ENCODE measurements at places on chromosomes 3 and 15. TPM values are rescaled to one million over a fixed set of nuclear protein-coding genes. Genes with fewer than 3 reads are reported as not detected.
A peak's percentile ranks its signal among the peaks of the same experiment; 100 is the strongest.

Gene LYSMD2
- total RNA-seq: 17.6 TPM

Gene PLA1A
- not detected for total RNA-seq

Gene PLXNB1
- 4.1 TPM for total RNA-seq

Gene GABRR3
- not detected for total RNA-seq

Gene TMEM44
- total RNA-seq: 0.87 TPM

Gene RPS17
- total RNA-seq: 2,730 TPM

Gene GOLGA8B
- total RNA-seq: 475 TPM

Gene ISLR2
- not detected for total RNA-seq

- peaks cover 11% of the 10 kb centered on the region for H3K4me1 ChIP-seq
- H3K36me3 ChIP-seq: no peaks in the 10 kb centered on the region
- peak overlapping the region; percentile 96 for H3K4me3 ChIP-seq
These were observed 503 bp downstream of the HLTF start for GRCh38 chr3:149085828-149086231.

GRCh38 chr15:28133281-28133680, 34.2 kb upstream of the OCA2 start:
- H3K27ac ChIP-seq: no peak overlapping the region
- no peak overlapping the region for H3K4me3 ChIP-seq
- no peak for DNase-seq
- H3K36me3 ChIP-seq: peaks cover 4% of the 10 kb centered on the region
- no peaks in the 10 kb centered on the region for H3K27me3 ChIP-seq

GRCh38 chr3:159928666-159929065, 60.0 kb upstream of the IL12A start:
- H3K36me3 ChIP-seq: peaks cover 2% of the 10 kb centered on the region
- H3K4me1 ChIP-seq: no peaks in the 10 kb centered on the region
- H3K27ac ChIP-seq: no peak overlapping the region
- DNase-seq: no peak
- no peak overlapping the region for H3K4me3 ChIP-seq
- H3K27me3 ChIP-seq: no peaks in the 10 kb centered on the region

GRCh38 chr15:60074181-60074885, 70.2 kb downstream of the FOXB1 start:
- no peak overlapping the region for H3K27ac ChIP-seq
- H3K4me3 ChIP-seq: no peak overlapping the region
- H3K4me1 ChIP-seq: peaks cover 3% of the 10 kb centered on the region

DNA sequence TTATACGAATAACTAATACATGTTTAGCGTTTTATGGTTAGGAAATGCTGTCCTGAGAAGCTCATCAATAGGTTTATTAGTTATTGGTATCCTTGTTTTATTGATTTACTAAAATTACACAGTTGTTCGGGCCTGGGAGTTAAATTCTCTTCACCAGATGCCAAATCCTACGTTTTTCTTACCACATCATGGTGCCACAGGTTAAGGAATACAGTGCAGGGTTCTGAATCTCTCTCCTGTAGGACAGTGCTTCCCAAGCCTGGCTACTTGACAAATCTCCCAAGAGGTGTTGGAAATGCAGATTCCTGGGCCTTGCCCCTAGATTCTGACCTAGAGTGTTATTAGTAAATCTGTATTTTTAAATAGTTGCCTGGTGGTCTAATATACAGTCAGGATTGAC, 273.4 kb upstream of the LRRFIP2 start:
- no peak overlapping the region for H3K4me3 ChIP-seq
- H3K4me1 ChIP-seq: peaks cover 12% of the 10 kb centered on the region
- no peak overlapping the region for H3K27ac ChIP-seq
- no peak for DNase-seq

- peaks cover 7% of the 10 kb centered on the region for H3K4me1 ChIP-seq
- no peak overlapping the region for H3K27ac ChIP-seq
These were observed 22.4 kb downstream of the CYP11A1 start for GRCh38 chr15:74345051-74345450.

- peaks cover 6% of the 10 kb centered on the region for H3K27me3 ChIP-seq
- H3K36me3 ChIP-seq: peaks cover 10% of the 10 kb centered on the region
- DNase-seq: no peak
- H3K4me3 ChIP-seq: no peak overlapping the region
- peak overlapping the region; percentile 49 for H3K27ac ChIP-seq
- peaks cover 16% of the 10 kb centered on the region for H3K4me1 ChIP-seq
These were observed 12.3 kb downstream of the CPNE9 start for GRCh38 chr3:9715764-9716437.

- H3K27ac ChIP-seq: peak overlapping the region; percentile 56
- no peak overlapping the region for H3K4me3 ChIP-seq
- no peaks in the 10 kb centered on the region for H3K27me3 ChIP-seq
- H3K36me3 ChIP-seq: peaks cover 12% of the 10 kb centered on the region
- peaks cover 35% of the 10 kb centered on the region for H3K4me1 ChIP-seq
These were observed 43.5 kb downstream of the ABHD2 start for GRCh38 chr15:89131731-89132130.

DNA sequence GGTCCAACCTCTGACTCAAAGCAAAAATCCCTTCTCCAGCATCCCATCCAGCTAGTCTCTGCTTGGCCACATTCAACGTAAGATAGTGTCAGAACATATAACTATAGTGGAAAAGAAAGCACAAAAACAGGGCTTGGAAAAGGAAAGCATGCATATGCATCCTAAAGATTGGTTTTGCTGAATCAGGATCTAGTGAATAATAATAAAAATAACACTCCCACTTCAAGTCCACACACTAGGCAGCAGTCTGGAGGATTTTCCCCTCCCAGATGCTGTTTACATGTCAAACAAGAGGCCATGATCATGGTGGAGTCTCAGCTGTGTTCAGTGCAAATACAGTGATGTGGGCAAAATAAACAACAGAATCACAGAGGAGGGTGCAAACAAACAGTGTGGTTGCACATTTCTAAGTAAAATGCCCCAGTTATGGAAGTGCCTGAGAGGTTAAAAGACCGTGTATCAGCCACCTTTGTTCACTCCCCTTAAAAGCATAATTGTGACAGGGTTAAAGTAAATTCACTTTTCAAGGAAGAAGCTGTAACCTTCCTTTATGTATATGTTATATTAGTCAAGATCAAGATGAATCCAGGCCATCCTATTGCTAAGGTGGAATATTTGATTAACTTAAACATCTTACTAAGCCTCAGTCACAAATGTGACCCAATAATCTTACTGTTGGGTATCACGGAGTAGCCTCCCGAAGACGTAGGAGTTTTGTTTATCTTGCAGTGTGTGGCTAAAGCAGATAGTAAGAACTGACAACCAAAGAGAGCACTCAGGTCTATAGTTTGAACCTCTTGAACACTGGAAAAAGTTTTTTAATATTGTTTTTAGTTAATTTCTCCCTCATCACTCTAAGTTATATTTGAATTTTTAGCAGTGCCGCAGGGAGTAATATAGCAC, 424.5 kb downstream of the SOX2 start:
- no peak for DNase-seq
- H3K27me3 ChIP-seq: no peaks in the 10 kb centered on the region
- no peaks in the 10 kb centered on the region for H3K4me1 ChIP-seq

DNA sequence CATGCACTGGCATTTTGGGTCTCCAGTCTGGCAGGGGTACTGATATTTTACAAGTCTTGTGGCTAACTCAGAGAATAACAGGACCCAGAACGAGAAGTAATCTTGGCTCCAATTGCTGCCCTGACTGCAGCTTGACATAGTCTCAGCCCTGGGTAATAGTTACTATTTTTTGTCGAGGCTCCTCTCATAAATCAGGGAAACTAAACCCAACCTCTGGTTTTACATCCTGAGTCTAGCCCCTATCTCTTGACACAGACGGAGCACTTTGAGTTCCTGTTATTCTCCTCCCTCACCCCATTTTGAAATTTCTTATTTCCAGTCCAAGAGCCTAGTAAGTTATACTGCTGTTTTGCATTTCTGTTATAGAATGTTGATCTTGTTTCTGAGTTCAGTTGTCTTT, 276.1 kb upstream of the GOLIM4 start:
- H3K4me3 ChIP-seq: no peak overlapping the region
- no peaks in the 10 kb centered on the region for H3K27me3 ChIP-seq
- H3K27ac ChIP-seq: no peak overlapping the region

GRCh38 chr3:148004331-148004730, 595.2 kb downstream of the ZIC1 start:
- DNase-seq: no peak
- H3K36me3 ChIP-seq: no peaks in the 10 kb centered on the region
- no peaks in the 10 kb centered on the region for H3K4me1 ChIP-seq
- H3K27me3 ChIP-seq: no peaks in the 10 kb centered on the region
- H3K27ac ChIP-seq: no peak overlapping the region
- H3K4me3 ChIP-seq: no peak overlapping the region

- peaks cover 73% of the 10 kb centered on the region for H3K4me1 ChIP-seq
- DNase-seq: no peak
- no peaks in the 10 kb centered on the region for H3K36me3 ChIP-seq
- peak overlapping the region; percentile 100 for H3K27ac ChIP-seq
- H3K4me3 ChIP-seq: peak overlapping the region; percentile 88
These were observed 29.1 kb downstream of the SLC6A6 start for GRCh38 chr3:14431452-14431916.

DNA sequence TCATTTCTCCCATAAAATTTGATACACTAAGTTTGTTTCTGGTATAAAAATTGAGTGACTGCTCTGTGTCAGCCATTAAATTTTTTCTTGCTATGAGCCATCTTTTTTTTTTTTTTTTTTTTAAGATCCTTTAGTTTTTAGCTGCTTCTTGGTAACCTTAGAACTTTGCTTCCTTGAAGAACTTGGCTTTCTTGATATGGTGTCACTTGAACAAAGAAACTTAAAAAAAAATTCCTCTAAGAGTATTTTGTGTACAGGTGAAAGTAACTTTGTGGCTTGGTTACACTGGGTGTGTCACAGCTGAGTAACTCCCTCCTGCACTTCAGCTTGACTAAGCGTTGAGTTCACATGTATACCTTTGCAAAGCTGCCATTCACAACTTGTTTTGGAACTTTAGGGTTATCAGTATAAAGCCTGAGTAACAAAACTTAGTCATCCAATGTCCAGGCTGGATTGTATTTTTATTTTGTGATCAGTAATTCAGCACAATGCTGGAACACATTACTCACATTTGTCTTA, 6.5 kb downstream of the CHD2 start:
- H3K27ac ChIP-seq: peak overlapping the region; percentile 100
- no peaks in the 10 kb centered on the region for H3K27me3 ChIP-seq
- peak overlapping the region; percentile 97 for H3K4me3 ChIP-seq

- no peak overlapping the region for H3K27ac ChIP-seq
- H3K4me3 ChIP-seq: no peak overlapping the region
- no peaks in the 10 kb centered on the region for H3K36me3 ChIP-seq
- DNase-seq: no peak
These were observed 23.7 kb upstream of the C2CD4B start for GRCh38 chr15:62188744-62189143.

DNA sequence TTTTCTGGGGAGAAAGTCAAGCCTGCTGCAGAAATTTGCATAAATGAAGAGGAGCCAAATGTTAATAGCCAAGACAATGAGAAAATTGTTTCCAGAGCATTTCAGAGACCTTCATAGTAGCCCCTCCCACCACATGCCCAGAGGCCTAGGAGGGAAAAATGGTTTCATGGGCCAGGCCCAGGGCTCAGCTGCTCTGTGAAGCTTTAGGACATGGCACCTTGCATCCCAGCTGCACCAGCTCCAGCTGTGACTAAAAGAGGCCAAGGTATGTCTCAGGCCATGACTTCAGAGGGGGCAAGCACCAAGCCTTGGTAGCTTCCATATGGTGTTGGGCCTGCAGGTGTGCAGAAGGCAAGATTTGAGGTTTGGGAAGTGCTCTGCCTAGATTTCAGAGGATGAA, 258.8 kb upstream of the SATB1 start:
- no peak overlapping the region for H3K4me3 ChIP-seq
- H3K27me3 ChIP-seq: no peaks in the 10 kb centered on the region
- H3K4me1 ChIP-seq: peaks cover 14% of the 10 kb centered on the region
- peak overlapping the region; percentile 19 for H3K27ac ChIP-seq
- H3K36me3 ChIP-seq: peaks cover 2% of the 10 kb centered on the region

DNA sequence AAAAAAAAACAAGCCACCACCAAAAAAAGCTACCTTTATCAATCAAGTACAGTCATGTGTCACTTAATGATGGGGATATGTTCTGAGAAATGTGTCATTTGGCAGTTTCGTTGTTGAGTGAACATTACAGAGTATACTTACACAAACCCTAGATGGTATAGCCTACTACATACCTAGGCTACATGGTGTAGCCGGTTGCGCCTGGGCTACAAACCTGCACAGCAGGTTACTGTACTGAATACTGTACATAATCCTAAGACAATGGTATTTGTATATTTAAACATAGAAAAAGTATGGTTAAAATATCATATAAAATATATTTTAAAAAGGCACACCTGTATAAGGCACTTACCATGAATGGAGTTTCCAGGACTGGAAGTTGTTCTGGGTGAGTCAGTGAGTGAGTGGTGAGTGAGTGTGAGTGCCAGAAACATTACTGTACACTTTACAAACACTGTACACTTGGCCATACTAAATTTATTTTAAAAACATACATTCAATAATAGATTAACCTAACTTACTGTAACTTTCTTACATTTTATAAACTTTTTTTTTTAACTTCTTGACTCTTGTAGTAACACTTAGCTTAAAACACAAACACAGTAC, 25.9 kb upstream of the JMJD7 start:
- no peak overlapping the region for H3K27ac ChIP-seq
- peaks cover 3% of the 10 kb centered on the region for H3K36me3 ChIP-seq
- no peak for DNase-seq
- no peaks in the 10 kb centered on the region for H3K27me3 ChIP-seq
- H3K4me3 ChIP-seq: no peak overlapping the region

GRCh38 chr3:178602856-178603255, 66.6 kb downstream of the KCNMB2 start:
- H3K36me3 ChIP-seq: no peaks in the 10 kb centered on the region
- H3K4me1 ChIP-seq: no peaks in the 10 kb centered on the region
- DNase-seq: no peak

GRCh38 chr3:23993556-23994243, 48.6 kb downstream of the NR1D2 start:
- H3K4me3 ChIP-seq: no peak overlapping the region
- peak overlapping the region; percentile 8 for H3K27ac ChIP-seq
- no peaks in the 10 kb centered on the region for H3K27me3 ChIP-seq
- no peak for DNase-seq

GRCh38 chr3:69740103-69741021, 1.1 kb downstream of the MITF start:
- peaks cover 59% of the 10 kb centered on the region for H3K27me3 ChIP-seq
- H3K27ac ChIP-seq: no peak overlapping the region
- H3K4me1 ChIP-seq: no peaks in the 10 kb centered on the region
- H3K4me3 ChIP-seq: peak overlapping the region; percentile 25

- peaks cover 6% of the 10 kb centered on the region for H3K36me3 ChIP-seq
- no peak overlapping the region for H3K27ac ChIP-seq
- H3K4me1 ChIP-seq: peaks cover 2% of the 10 kb centered on the region
- H3K27me3 ChIP-seq: peaks cover 42% of the 10 kb centered on the region
These were observed 18.3 kb upstream of the TMEM158 start for GRCh38 chr3:45244356-45244755.

GRCh38 chr15:31392761-31393401, 66.2 kb downstream of the KLF13 start:
- peaks cover 31% of the 10 kb centered on the region for H3K4me1 ChIP-seq
- H3K27me3 ChIP-seq: no peaks in the 10 kb centered on the region
- H3K36me3 ChIP-seq: no peaks in the 10 kb centered on the region
- H3K4me3 ChIP-seq: peak overlapping the region; percentile 94
- no peak for DNase-seq
